ENCODE measurements at places on chromosomes 13 and 19.

GRCh38 chr19:13888281-13888680 lies 11.3 kb downstream of the NANOS3 start:
- no peak for DNase-seq

DNA sequence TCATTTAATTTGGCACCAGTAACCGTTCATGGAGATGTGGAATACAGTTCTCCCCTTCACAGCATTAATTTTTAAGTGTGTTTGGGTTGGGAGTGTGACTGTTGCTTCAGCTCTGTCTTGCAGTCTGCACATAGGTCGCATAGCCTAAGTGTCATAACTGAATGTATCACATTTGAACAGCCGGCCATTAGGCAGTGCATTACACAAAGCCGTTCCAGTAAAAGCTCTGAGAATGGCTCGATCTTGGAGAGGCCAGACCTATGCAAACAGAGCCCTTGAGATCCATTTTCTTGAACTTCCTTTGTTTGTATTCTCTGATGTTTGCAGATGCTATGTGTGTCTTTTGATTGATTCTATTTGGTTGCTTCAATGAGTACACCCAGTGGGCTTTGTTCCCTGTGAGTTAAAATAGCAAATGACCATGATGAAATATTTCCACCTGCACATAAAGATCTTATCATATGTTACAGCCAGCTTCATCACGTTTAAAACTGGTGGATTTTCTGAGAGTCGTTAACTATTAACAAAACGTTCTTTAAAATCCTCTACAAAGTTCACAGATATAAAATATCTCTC lies 1104.9 kb upstream of the SLC10A2 start:
- no peak for DNase-seq

- no peak for DNase-seq
Measured at GRCh38 chr13:111383591-111384440, 63.4 kb downstream of the TEX29 start.

- no peak for DNase-seq
Measured at GRCh38 chr19:7010722-7011593, 10.3 kb downstream of the MBD3L2B start.

DNA sequence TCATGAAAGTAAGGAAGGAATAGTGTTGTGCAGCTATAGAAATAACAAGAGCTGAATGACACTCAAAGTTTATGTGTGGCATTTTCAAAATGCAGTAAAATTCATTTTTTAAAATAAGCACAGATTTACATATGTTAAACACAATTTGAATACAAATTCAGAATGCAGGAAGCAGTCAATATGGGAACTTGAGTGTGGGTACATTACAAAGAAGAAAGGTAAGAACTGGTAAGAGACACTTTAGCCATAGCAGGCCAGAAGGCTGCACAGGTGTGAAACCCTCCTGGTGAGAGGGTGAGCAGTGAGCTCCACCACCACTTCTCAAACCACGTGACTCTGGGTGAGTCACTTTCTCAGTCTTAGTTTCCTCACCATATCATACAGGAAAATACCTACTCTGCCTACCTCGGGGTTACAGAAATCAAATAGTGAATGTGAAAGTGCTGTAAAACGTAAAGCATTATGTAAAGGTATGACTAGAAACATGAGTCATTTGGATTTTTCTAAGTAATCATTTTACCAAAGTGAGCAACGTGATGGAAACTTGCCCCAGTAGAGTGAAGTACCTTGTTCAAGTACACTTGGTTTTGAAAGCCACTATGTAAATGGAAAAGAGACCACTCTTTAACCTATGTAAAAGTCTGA lies 40.5 kb downstream of the USP12 start:
- DNase-seq, result no peak

- no peak for DNase-seq
Measured at GRCh38 chr13:95020298-95020987, 280.8 kb downstream of the ABCC4 start.

GRCh38 chr13:113952151-113952982 lies 21.5 kb downstream of the C13orf46 start:
- DNase-seq, result no peak

- DNase-seq, result no peak
Measured at GRCh38 chr19:55493052-55493644, 4.9 kb downstream of the SSC5D start.

- DNase-seq, result no peak
Measured at GRCh38 chr13:109451726-109452125, 334.7 kb downstream of the IRS2 start.

- no peak for DNase-seq
Measured at GRCh38 chr13:28522871-28523270, 27.9 kb upstream of the FLT1 start.

DNA sequence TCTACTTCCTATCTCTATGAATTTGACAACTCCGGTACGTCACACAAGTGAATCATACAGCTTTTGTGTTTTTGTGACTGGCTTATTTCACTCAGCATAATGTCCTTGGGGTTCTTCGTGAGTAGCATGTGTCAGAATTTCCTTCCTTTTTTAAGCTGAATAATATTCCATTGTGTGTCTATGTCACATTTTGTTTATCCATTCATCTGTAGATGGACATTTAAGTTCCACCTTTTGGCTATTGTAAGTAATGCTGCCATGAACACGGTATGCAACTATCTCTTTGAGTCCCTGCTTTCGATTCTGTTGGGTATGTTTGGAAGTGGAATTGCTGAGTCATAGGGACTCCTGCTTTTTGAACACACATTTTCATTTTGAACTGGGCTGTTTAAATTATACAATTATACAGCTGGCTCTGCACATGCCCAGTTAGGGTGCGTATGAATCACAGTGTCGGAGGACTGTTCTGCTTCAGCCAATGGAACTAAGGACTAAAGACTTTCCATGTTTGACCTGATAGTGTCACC lies 43.0 kb upstream of the C13orf42 start:
- DNase-seq, result no peak

DNA sequence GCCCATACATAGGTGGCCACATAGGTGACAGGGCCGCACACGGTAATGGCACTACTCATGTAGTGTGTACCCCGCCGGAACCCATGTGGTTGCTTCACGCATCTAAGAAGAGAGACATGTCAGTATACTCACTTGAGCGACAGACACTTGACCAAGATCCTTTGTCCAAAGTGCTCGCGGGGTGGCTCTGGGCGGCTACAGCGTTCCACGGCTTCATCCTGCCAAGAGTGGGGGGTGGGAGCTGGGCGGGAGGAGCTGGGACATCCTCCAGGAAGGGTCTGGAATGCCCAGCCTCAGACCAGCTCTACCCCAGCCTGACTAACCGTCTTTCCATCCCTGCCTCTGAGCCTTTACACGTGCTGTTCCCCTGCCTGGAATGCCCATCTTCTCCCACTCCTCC lies 8.5 kb downstream of the ANGPTL8 start:
- DNase-seq, result no peak

- no peak for DNase-seq
Measured at GRCh38 chr19:16898361-16899015, 9.7 kb downstream of the F2RL3 start.

DNA sequence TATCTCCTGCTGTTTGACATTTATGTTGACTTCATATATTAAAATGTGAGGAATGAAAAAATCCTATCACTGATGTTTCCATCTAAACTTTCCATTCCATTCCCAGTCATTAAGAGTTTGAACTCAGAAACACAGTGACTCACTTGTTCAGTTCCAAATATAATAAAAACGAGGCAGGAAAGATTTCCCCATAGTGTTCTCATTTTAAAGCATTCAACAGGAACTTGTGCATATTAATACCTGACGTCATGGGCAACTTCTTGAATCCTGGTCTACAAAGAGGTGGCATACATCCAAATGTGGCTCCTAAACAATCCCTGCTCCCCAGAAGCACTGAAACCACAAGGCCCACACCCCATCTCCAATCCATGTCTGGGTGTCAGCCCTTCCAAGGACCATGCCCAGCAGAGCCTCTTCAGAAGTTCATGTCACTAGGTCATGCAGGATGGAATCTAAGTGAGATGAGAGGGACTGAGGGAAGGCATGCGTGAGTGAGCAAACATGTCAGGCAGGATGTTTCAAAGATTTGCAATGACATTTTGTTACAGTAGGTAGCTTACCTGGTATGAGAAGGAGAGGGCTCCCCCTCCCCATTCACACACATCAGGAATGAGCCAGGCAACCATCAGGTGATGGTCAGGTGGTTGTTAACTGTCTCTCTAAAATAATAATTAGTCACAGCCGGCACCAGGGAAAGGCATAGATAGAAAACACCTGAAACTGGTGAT lies 9.4 kb upstream of the ERVV-2 start:
- DNase-seq, result no peak

- DNase-seq, result no peak
Measured at GRCh38 chr13:111011899-111012298, 97.0 kb upstream of the ANKRD10 start.

DNA sequence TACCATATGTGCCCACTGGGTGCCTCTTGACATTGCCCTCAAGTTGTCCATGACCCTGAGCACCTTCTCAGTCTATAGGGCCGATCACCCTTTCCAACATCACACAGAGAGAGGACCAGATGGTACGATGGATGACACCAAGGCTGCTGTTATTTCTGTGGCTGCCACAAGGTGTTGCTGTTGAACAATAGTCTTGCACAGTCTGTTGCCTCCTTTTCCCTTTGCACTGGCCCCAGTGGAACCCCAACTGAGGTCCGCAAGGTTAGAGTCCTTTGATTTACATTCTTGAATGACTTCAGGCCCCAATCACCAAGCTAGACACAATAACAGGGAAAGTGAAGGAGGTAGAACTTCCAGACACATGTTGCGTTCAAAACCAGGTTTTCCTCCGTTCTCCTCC lies 52.0 kb downstream of the TINCR start:
- DNase-seq, result no peak

- no peak for DNase-seq
Measured at GRCh38 chr13:112700291-112701060, 10.6 kb downstream of the ATP11A start.

DNA sequence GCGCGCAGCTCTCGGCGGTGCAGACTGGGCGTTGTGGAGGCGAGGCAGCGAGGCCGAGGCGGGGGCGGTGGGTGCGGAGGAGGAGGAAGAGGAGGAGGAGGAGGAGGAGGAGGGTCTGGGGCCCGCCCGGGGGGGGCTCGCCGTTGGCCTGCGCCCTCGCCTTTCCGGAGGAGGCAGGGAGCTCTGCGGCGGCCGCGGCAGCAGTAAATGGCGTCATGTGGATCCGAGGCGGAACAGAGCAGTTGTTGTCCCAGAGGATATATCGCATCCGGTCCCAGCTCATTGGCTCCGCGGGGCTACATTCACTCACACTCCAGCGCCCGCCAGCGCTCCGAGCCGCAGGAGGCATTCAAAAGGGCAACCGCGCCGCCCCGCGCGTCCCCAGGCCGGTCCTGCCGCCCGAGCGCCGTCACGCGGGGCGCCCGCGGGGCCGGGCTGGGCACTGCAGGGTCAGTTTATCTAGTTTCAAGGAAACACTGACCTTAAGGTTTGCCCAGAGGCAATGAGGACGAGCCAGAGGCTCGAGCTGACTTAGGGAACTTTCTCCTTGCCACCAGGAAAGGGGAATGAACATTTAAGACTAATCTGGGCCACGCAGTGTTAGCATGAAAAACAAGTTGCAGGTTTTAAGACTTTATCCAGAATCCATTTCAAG lies at the start of gene SPRY2:
Gene SPRY2 (minus strand): TSS at position 26 of the 655 bp plus-strand sequence. CDS start 3,421 bp downstream, outside the sequence.
- no peak for DNase-seq

GRCh38 chr13:112618501-112618900 lies 30.5 kb upstream of the TUBGCP3 start:
- DNase-seq, result no peak

DNA sequence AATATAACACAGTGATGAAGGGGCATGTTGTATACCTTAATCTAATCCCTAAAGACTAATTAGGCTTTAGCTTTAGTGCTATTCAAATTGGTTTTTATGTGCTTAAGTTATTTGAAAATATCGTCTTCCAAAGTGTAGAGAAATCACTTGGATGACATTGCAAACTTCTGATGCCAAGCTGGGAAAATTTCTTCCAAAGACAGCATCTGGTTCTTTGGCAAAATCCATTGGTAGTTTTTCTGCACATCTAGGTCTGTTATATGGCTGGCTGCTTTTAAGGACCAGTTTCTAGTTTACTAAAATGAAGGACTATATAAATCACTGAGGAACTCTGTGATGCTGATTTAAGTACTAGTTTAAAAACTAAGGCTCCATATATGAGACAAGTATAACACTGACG lies 2362.3 kb downstream of the PCDH9 start:
- no peak for DNase-seq

- DNase-seq, result no peak
Measured at GRCh38 chr13:34628209-34628682, 313.8 kb upstream of the NBEA start.

GRCh38 chr13:94886191-94886590 lies 173.8 kb upstream of the SOX21 start:
- DNase-seq, result no peak

GRCh38 chr13:27428160-27428559 lies 3.7 kb downstream of the GTF3A start:
- DNase-seq, result no peak

GRCh38 chr19:6971366-6971765 lies 49.9 kb downstream of the MBD3L2B start:
- DNase-seq, result no peak

DNA sequence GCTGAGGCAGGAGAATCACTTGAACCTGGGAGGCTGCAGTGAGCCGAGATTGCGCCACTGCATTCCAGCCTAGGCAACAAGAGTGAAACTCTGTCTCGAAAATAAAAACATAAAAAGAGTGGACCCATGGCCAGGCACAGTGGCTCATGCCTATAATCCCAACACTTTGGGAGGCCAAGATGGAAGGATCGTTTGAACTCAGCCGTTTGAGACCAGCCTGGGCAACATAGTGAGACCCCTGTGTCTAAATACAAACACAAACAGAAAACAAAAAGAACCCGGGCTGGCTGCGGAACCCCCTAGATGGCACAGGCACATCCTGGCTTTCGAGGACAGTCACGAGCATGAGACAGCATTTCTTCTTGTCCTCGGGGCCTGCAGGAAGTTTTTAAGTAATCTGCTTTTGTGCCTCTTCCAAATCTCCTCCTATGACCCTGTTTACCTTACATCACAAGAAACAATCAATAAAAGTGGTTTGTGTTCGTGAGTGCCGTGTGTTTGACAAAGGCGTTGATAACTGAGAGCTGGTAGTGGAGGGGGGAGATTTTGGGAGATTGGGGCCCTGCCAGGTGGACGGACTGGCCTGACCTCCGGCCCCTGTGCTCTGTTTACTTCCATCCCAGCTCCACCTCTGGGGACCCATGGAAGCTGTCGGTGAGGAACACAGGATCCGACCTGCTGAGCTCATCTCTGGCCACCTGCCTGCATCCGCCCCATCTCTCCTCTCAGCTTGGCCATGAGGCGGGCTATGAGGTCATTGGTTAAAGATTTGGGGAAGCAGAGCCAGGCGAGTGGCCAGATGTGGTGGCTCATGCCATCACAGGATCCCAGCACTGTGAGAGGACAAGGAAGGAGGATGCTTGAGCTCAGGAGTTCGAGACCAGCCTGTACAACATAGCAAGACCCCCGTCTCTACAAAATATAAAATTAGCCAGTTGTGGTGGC lies 5.9 kb upstream of the GDF15 start:
- DNase-seq, result peak; percentile 99

- DNase-seq, result no peak
Measured at GRCh38 chr19:2027361-2027760, 11.8 kb upstream of the BTBD2 start.

GRCh38 chr19:15476325-15476724 lies 3.0 kb downstream of the PGLYRP2 start:
- DNase-seq, result no peak
